ENCODE measurements at places on chromosomes 1 and 21.

GRCh38 chr1:54645806-54646676 lies 4.5 kb downstream of the MROH7 start:
- no peak for DNase-seq

GRCh38 chr1:235911876-235912275 lies 45.2 kb upstream of the LYST start:
- no peak for DNase-seq

- no peak for DNase-seq
These were observed 460.1 kb upstream of the RUNX1 start for GRCh38 chr21:35509001-35509704.

DNA sequence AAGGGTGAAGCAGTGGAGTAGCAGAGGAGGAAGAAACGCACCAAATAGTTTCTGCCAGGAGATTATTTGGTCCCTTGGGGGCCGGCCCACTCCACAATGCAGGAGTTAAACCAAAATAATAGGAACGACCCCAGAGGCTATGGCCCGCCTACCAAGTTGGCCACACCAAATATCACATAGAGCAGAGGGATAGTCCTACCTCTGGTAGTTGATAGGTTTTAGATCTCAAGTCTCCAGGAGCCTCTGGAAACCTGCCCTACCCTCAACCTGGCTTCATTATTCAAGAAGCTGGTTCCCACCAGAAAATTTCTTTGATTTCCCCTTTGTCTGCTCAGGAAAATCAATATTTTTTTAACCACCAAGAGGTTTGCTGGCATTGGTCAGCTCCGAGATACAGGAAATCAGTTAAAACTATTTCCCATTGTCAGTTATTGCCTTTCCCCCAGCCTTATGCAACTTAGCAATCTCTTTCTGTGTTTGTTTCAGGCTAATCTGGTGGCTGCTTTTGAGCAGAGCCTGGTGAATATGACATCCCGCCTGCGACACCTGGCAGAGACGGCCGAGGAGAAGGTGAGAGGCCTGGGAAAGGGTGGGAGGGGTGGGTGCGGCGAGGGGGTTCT lies 35.5 kb upstream of the IPO9 start:
- DNase-seq: no peak
